ENCODE measurements at places on chromosomes 2 and 18. TPM values are rescaled to one million over a fixed set of nuclear protein-coding genes. Genes with fewer than 3 reads are reported as not detected.

- H3K36me3 ChIP-seq: no peaks in the 10 kb centered on the region
- no peaks in the 10 kb centered on the region for H3K4me1 ChIP-seq
- no peak overlapping the region for H3K27ac ChIP-seq
- DNase-seq: no peak
Observed at GRCh38 chr2:8364668-8365067, 317.2 kb upstream of the ID2 start.

GRCh38 chr2:216590780-216591179 lies 42.4 kb upstream of the IGFBP2 start:
- no peak for DNase-seq
- H3K27me3 ChIP-seq: peaks cover 5% of the 10 kb centered on the region
- no peak overlapping the region for H3K27ac ChIP-seq
- H3K4me1 ChIP-seq: no peaks in the 10 kb centered on the region
- H3K36me3 ChIP-seq: no peaks in the 10 kb centered on the region

GRCh38 chr2:136185981-136186776 lies 68.2 kb upstream of the CXCR4 start:
- no peak for DNase-seq
- H3K36me3 ChIP-seq: no peaks in the 10 kb centered on the region
- H3K4me1 ChIP-seq: no peaks in the 10 kb centered on the region
- no peak overlapping the region for H3K27ac ChIP-seq
- H3K27me3 ChIP-seq: no peaks in the 10 kb centered on the region

The INPP5D gene
- total RNA-seq: 0.39 TPM

DNA sequence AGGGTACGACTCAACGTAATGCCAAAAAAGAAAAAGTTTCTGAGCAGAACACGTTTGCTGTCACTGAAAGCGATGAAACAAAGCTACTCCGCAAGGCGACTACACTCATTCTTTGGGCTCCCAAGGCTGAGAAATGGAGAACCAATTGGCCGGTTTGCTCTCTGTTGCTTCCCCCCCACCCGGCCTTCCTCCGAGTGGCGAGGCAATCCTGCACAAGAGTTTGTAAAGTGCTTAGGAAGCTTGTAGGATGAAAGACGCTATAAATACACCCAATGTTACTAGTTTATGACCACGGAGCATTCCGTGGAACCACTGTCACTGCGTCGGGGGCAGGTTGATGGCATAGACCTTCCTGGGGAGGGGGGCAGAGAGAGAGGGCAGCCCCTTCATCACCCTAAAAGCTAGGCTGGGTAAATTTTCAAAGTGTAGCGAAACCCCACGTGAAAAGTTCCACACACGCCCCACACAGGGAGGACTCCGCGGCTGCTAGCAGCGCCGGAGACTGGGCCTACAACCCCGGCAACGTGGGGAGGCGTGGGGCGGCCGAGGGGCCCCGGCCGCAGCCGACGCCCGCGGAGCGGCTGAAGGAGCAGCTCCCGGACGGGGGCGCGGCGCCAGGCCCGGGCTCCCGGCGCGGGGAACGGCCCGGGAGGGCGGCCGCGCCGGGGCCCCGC lies 915 bp downstream of the CUL3 start:
- no peaks in the 10 kb centered on the region for H3K27me3 ChIP-seq
- peaks cover 23% of the 10 kb centered on the region for H3K4me1 ChIP-seq
- H3K27ac ChIP-seq: peak overlapping the region; percentile 76
- H3K36me3 ChIP-seq: peaks cover 6% of the 10 kb centered on the region

The NEU2 gene
- not detected for total RNA-seq

- H3K27me3 ChIP-seq: no peaks in the 10 kb centered on the region
- H3K27ac ChIP-seq: no peak overlapping the region
Observed at GRCh38 chr18:9066358-9066757, 36.1 kb upstream of the NDUFV2 start.

The POMC gene
- total RNA-seq: not detected

DNA sequence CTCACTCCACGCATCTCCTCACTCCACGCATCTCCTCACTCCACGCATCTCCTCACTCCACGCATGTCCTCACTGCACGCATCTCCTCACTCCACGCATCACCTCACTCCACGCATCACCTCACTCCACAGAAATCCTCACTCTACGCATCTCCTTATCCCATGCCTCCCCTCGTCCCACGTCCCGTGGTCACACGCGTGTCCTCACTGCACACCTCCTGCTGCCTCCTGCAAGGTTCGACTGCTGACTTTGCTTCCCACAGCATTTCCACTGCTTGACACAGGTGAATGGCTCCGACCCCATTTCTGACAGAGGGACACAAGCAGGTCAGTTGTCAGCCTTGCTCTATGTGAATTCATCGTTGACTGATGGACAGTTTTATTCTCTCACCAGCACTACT lies 103.0 kb downstream of the USP40 start:
- no peak overlapping the region for H3K27ac ChIP-seq
- DNase-seq: no peak
- no peak overlapping the region for H3K4me3 ChIP-seq
- H3K36me3 ChIP-seq: peaks cover 24% of the 10 kb centered on the region
- H3K4me1 ChIP-seq: no peaks in the 10 kb centered on the region
- H3K27me3 ChIP-seq: no peaks in the 10 kb centered on the region

The ZNF804A gene
- total RNA-seq: 2.2 TPM

DNA sequence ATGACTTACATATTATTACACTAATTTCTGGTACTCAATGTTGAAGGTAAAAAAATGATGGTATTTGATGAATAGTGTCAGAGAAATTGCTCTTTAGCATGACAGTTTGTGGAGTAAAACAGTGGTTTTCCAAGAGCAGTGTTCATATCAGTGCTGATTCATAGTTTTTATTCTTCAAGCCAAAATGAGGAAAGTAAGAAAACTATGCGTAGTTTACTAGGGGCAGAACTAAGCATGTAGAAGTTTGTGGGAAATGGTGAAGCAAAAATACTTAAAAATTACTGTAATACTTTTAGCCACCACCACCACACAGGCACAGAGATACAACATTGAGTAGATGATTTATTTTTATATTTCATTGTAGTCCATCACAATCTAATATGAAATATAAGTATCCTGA lies 137.3 kb downstream of the ZNF804A start:
- no peak for DNase-seq
- no peaks in the 10 kb centered on the region for H3K4me1 ChIP-seq
- H3K27me3 ChIP-seq: no peaks in the 10 kb centered on the region
- no peaks in the 10 kb centered on the region for H3K36me3 ChIP-seq
- H3K4me3 ChIP-seq: no peak overlapping the region

- no peak for DNase-seq
- H3K27ac ChIP-seq: no peak overlapping the region
- peaks cover 2% of the 10 kb centered on the region for H3K27me3 ChIP-seq
Observed at GRCh38 chr2:158319269-158319668, 137.3 kb downstream of the CCDC148 start.

The GMCL1 gene
- total RNA-seq: 13.2 TPM

DNA sequence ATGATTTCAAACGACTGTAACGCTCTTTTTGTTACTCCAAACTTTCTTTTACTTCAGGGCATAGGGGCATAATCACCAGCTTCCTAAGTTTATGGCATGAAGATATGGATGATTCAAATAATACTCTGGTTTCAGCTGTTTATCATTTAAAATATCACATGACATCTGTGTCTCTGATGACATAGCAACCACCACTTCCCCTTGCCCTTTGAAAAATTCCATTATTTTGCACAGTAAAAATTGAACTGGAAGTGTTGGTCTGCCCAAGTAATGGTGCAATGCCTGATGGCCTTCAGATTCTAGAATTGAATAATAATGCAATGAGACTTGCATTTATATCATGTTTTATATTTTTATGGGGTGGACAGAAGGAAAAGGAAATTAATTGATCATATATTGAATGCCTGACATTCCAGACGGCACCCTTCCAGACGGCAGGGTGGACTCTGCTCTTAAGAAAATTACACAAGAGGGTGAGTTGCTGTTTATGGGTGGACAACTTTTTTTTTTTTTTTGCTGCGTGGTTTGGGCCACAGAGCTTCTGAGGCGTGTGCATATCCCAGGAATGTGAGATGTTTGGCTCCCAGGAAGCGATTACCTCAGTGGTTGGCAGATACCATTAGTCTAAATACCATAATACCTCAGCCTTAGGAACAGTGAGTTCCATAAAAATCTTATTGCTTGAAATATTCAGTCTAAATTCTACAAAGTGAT lies 101.7 kb upstream of the ZNF521 start:
- no peak for DNase-seq
- H3K27ac ChIP-seq: no peak overlapping the region
- no peaks in the 10 kb centered on the region for H3K4me1 ChIP-seq
- H3K27me3 ChIP-seq: no peaks in the 10 kb centered on the region

The ABCG8 gene
- total RNA-seq: 0.03 TPM

DNA sequence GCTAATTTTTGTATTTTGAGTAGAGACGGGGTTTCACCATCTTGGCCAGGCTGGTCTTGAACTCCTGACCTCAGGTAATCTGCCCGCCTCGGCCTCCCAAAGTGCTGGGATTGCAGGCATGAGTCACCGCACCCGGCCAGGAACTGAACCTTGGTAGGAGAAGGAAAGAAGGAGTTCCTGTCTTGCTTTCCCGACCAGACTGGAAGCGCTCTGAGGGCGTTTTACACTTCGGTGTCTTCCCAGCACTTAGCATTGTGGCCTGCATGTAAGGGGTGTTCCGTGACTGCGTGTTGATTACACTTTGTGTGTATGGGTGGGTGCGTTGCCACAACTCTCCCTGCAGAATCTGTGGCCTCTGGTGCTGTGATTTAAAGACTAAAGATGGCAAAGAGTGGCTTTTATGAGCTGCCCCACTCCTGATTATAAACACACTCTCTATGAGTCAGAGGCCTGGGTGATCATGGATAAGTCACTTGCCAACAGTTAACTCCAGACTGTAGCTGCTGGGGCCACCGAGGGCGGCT lies 46.0 kb downstream of the ODC1 start:
- no peak overlapping the region for H3K4me3 ChIP-seq
- no peaks in the 10 kb centered on the region for H3K27me3 ChIP-seq
- H3K4me1 ChIP-seq: peaks cover 70% of the 10 kb centered on the region
- peak overlapping the region; percentile 99 for H3K27ac ChIP-seq
- DNase-seq: no peak

GRCh38 chr18:11042247-11042646 lies 107.1 kb downstream of the PIEZO2 start:
- H3K4me3 ChIP-seq: no peak overlapping the region
- H3K36me3 ChIP-seq: no peaks in the 10 kb centered on the region
- no peak for DNase-seq
- no peaks in the 10 kb centered on the region for H3K4me1 ChIP-seq

All from Panc1 (cell line).